Right ventricle myocardium inferior (tissue), 1 donor: ENCODE measurements at places on chromosomes 12 and 14. TPM values are rescaled to one million over a fixed set of nuclear protein-coding genes. Genes with fewer than 3 reads are reported as not detected.

The TIMELESS gene
- 3.2 TPM for total RNA-seq

The PRH2 gene
- total RNA-seq: not detected

The FAIM2 gene
- total RNA-seq: 20.5 TPM

The GLIPR1L1 gene
- total RNA-seq: not detected

The KRT73 gene
- total RNA-seq: not detected

The DAO gene
- total RNA-seq: not detected

The ZNF385A gene
- total RNA-seq: 11.6 TPM

The HOXC10 gene
- not detected for total RNA-seq

The OTUB2 gene
- total RNA-seq: 0.35 TPM

The SYNDIG1L gene
- not detected for total RNA-seq

The AMN gene
- total RNA-seq: 0.14 TPM

The C3AR1 gene
- total RNA-seq: 9.0 TPM

The ORAI1 gene
- total RNA-seq: 11.5 TPM

The ESPL1 gene
- total RNA-seq: 0.97 TPM

The PTPRO gene
- total RNA-seq: 1.3 TPM

The CLBA1 gene
- total RNA-seq: 1.9 TPM

The CCDC177 gene
- not detected for total RNA-seq

The TMEM119 gene
- 1.3 TPM for total RNA-seq

The LHX5 gene
- not detected for total RNA-seq

The FBXW8 gene
- total RNA-seq: 5.4 TPM

The GLT1D1 gene
- 0.68 TPM for total RNA-seq

The ZDHHC22 gene
- total RNA-seq: not detected

The SLCO1B1 gene
- not detected for total RNA-seq

The DEGS2 gene
- not detected for total RNA-seq

The EPYC gene
- total RNA-seq: not detected

The CFAP251 gene
- total RNA-seq: 1.3 TPM

The B3GNT4 gene
- not detected for total RNA-seq

The PSME1 gene
- 140 TPM for total RNA-seq

The CCER1 gene
- not detected for total RNA-seq

The MYF5 gene
- total RNA-seq: not detected

The ZC2HC1C gene
- 11.4 TPM for total RNA-seq

The LAG3 gene
- 0.24 TPM for total RNA-seq

The CCDC197 gene
- 0.84 TPM for total RNA-seq

The DPF3 gene
- total RNA-seq: 27.3 TPM

The SLC38A4 gene
- total RNA-seq: 2.8 TPM

The NAB2 gene
- total RNA-seq: 9.8 TPM

The FAR2 gene
- 4.1 TPM for total RNA-seq

The APOF gene
- not detected for total RNA-seq

The GALNT9 gene
- not detected for total RNA-seq

The GPR84 gene
- 0.22 TPM for total RNA-seq

The KRT71 gene
- total RNA-seq: not detected

The ACSM4 gene
- total RNA-seq: not detected

The HSPA2 gene
- total RNA-seq: 15.2 TPM

The ACOT6 gene
- total RNA-seq: not detected

The TSPAN8 gene
- not detected for total RNA-seq

The CHGA gene
- not detected for total RNA-seq

The B4GALNT3 gene
- 36.6 TPM for total RNA-seq

The EP400 gene
- total RNA-seq: 13.9 TPM

The KRT78 gene
- total RNA-seq: not detected

The IAPP gene
- total RNA-seq: not detected

The FERMT2 gene
- total RNA-seq: 127 TPM

The MORN3 gene
- total RNA-seq: 0.11 TPM

The TTC5 gene
- 10.0 TPM for total RNA-seq

The SERPINA5 gene
- 4.1 TPM for total RNA-seq

The C1QL4 gene
- not detected for total RNA-seq

The SLC2A14 gene
- total RNA-seq: not detected

The E2F7 gene
- total RNA-seq: 0.14 TPM

The TAS2R9 gene
- not detected for total RNA-seq
